ENCODE measurements at places on chromosomes 13 and 19.

DNA sequence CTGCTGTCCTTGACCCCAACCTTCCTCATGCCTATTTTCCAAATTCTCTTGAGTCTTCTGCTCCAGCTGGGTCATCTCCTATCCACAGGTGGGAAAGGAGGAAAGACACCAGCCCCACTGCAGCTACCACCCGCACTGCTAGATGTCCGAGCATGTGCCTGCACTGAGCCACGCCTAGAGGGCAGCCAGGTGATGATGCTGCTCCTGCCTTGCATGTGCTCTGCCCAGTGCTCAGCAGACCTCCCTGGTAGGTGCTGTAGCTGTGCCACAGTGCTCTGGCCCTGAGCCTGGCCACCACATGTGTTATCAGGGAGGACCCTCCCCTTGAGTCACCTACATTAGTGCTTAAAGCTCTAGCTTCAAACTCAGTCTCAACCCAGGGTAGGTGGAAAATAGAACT is 6.9 kb upstream of the CYSLTR2 start:
- no peak for DNase-seq

DNA sequence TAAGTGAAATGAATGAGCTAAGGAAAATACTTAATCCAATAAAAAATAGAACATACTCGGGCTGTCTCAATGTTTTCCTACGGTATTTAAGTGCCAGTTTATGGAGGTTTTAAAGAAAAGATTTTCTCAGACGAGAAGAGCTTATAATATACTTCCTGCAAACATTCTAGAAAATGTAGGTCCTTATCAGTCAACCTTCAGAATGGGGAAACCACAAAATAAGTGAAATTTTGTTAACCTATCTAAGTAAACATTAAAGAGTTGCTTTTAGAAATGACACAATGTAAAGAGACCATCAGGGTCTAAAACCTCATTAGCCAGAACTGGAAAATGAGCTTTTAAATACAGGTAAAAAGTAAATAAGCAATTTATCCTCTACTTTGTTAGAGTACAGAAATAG is 12.1 kb downstream of the MIR17HG start:
- DNase-seq = no peak

- peak; percentile 80 for DNase-seq
These were observed 38.3 kb upstream of the KCTD4 start for GRCh38 chr13:45238945-45239795.

GRCh38 chr19:51002089-51002532 is 707 bp upstream of the KLK8 start:
- no peak for DNase-seq

- DNase-seq = no peak
These were observed 297.8 kb upstream of the DACH1 start for GRCh38 chr13:72164811-72165210.

GRCh38 chr19:48896191-48896720 is 2.3 kb downstream of the TULP2 start:
- DNase-seq = no peak

DNA sequence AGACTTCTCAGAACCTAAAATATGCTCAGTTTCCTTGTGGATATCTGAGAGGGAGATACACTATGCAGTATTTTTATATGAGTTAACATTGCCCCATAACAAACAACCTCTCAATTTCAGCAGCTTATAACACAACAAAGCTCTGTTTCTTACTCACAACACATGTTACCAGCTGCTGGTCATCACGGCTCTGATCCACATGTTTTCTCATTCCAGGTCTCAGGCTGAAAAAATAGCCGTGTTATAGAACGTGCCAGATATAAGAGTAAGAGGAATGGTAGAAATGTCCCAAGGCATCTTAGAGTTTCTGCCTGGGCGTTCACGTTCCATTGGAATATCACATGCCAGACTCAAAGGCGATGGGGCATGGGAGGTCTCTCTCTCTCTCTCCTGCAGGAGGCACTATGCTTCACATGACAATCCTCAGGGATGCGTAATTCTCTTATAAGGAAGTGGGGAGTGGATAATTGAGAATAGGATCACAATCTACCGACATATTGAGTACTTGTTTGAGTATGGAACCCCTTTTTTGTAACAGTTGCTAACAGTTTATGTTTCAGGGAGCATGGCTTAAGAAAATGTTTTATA is 246.6 kb downstream of the NHLRC3 start:
- DNase-seq = no peak

DNA sequence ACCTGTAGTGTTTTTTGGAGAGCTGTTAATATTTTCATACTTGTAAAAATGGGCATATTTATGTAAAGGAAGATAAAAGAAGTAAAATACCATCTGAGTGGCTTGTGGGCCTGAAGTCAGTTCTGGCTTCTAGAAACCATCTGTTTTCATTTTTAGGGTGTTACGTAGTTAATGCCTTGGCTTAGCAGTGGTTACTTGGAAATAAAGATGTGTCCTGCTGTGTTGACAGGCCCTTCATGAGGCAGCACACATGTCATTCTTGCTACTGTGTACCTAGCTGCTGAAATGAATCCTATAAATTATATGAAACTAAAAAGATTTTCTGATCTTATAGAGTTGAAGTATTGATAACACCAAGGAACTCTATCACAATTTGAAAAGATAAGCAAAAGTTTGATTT is 16.0 kb downstream of the ILF3 start:
- no peak for DNase-seq

DNA sequence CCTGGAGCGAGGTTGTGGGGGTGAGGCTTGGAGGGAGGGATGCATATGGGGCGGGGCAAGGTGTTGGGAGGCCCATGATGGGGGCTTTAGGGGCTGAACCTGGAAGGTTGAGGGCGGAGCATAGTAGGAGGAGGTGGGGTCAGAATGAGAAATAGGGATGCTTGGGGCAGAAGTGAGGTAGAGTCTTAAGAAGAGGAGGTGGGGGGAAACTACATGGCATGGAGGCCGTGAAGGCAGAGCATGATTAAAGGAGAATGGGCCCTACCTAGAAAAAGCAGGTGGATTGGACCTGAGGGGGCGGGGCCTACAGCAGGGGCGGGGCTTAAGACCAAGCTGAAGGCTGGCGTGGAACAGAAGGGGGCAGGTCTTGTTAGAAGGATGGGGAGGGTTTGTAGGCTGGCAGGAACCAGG is 799 bp downstream of the NR1H2 start:
- peak; percentile 38 for DNase-seq

GRCh38 chr19:43534816-43535761 is 2.1 kb downstream of the ZNF575 start:
- DNase-seq = no peak

GRCh38 chr13:74346960-74347359 is 212.8 kb upstream of the KLF12 start:
- no peak for DNase-seq

- no peak for DNase-seq
These were observed 53.2 kb downstream of the TMED1 start for GRCh38 chr19:10782795-10783194.

All from RWPE1 (cell line).